Islet precursor cell (in vitro differentiated cells): ENCODE measurements at places on chromosomes 5 and 9.

DNA sequence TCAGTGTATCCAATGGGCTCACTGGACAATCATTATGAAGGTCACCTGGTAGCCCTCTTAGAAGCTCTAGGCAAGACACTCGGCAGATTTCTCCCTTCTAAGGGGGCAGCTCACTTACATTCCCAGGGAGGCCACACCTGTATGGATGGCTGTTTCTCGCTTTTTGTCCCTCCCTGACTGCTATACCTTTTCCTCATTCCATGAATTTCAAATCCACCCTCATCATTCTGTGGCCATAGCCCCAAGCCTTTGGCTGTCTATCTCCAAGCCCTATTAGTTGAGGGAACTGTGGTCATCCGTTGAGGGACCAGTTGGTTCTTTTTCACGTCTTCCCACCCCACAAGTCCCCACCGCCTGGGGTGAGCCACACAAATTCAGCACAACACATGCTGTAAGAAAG lies 85.0 kb upstream of the RARS1 start:
- no peak for DNase-seq

DNA sequence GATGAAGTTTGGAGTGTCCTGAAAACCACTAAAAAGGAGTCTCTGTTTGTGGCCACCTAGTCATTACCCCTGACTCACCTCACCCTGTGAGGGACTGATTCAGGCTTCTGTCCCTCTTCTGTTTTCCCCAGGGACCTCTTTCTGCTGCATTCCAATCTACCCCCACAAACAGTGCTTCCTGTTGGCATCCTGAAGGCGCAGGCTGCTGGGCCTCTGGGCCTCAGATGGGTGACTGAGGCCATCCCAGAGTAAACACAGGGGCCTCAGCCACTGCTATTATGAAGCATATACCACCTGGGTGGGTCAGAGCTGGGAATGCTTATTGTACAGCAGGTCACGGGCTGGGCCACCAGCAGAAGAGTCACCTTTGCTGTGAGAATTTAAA lies 20.0 kb downstream of the MORN5 start:
- DNase-seq, result no peak

DNA sequence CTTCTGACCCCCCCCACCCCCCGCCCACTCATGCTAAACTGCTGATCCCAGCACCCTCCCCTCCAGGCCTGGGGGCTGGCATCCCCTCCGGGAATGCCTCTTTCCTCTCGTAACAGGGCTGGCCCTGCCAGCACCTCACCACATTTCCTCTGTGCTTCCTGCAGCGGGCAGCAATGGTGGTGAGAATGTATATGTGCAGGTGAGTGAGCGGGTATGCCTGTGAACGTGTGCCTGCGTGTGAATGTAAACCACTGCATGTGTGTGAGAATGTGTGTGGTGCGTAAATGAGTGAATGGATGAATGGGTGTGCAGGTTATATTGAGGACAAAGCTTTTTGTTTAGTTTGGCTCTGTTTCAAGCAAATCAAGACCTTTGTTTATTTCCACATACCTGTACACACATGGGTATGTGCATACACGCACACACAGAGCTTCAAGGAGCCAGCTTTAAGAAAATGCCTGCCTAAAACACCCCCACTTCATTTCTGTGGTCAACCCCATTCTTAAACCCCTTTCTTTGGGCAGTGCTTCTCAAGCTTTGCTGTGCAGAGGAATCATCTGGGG lies 95.7 kb upstream of the SHB start:
- peak; percentile 22 for DNase-seq

DNA sequence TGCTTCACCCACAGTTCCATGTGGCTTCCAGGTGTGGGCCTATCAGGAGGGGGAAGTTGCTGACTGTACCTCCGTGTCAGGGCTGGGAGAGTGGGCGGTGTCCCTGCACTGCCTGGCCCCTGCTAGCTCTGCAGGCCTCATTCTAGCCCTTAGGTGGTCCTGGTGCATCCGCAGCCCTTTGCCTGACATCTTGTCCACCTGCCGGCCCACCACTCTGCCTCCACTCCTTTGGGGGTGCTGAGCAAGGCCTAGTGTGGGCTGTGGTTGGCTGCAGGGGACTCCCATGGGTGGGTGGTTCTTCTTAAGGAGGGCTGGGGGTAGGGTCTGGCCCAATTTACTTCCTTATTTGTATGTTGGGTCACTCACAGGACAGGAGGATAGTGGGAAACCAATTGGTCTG lies 66.9 kb downstream of the HSPA4 start:
- no peak for DNase-seq

DNA sequence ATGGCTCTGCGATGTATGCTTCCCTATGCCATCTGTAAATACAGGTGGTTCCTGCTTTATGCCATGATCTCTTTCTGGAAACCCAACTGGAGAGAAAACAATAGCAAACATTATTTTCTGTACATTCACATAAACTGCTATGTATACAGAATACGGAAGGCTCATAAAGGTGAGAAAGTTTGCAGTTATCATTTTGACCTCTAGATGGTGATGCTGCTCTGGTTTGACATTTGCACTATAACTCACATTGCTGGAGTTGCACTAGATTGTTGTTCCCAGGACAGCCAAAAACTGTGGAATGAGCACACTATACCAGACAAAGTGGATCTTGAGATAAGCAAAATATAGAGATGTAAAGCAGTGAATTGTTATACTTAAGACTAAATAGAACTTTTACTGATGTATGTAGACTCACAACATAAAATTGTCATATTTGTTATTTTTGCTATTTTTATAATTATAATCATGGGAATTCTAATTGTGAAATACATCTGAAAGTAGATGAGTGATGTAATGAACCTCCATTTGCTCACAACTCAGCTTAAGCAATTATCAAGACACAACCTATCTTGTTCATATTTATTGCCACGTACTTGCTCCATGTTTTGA lies 246.5 kb downstream of the PTPRD start:
- peak; percentile 43 for DNase-seq

DNA sequence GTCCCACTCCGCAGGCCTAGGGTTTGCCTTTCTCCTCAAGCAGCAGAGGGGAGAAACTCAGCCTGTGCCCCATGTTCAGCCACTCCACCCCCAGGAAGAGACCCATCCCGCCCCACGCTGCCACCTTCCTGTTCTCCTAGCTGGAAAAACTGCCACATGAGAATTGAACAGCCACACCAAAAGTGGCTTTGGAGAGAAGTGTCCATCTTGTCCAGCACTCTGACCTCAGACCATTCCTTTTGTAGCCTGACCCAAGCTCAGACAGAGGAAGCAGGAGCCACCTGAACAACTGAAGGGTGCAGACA lies 8.3 kb upstream of the SLC25A48 start:
- DNase-seq, result peak; percentile 35

DNA sequence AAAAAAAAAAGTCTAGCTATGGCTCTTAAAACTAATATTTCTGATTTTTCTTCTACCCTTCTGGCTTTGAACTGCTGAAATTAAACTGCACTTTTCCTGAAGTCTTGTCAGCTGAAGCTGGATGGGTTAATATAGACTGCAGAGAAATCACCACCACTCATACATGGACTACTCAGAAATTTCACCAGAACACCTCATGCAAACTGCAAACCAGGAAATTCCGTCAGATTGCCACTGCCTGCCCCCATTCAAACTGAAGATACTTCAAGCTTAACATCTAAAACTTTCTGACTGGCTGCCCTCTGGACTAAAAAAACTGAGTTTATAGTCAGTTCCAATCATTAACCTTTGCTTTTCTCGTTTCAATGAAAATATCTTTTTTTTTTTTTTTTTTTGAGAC lies 11.6 kb upstream of the ANXA2R start:
- DNase-seq, result no peak

GRCh38 chr9:134592018-134592818 lies 49.4 kb upstream of the COL5A1 start:
- peak; percentile 73 for DNase-seq
